ENCODE measurements at places on chromosomes 12 and 14.

- DNase-seq = no peak
Measured at GRCh38 chr12:38137716-38138115, 178.9 kb upstream of the ALG10B start.

DNA sequence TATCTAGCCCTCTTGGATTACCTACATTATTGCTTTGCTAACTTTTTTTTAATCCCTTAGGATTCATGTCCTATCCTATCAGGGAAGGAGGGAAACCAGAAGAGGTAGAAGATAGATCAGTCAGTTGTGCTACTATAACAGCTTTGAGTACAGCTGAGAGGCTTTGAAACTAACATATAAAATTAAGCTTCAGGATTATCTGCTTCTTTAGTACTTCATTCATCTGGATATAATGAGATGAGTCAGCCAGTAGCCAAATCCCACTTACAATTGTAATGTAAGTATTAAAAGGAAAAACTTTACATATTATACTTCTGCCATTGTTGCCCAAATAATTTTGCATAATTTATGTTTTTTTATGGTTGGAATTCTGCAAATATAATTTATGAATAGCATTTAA, 33.4 kb upstream of the ANO6 start:
- no peak for DNase-seq

DNA sequence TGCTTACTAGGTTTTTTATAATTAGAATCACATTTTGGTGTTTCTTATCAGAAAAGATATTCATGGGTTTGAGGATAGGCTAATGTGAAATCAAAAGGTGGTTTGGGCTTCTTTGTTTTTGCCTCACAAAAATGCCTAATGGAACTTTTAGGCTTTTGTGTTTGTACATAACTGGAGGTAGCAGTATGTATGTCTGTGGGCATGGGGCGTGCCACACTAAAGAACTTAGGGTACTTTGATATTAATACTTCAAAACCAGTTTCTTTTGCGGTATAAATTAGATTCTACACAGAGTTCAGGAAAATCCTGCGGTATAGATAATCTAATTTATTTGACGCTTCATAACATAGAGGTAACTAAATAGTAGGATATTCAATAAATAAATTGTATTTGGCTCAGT, 1.9 kb downstream of the ETV6 start:
- no peak for DNase-seq

DNA sequence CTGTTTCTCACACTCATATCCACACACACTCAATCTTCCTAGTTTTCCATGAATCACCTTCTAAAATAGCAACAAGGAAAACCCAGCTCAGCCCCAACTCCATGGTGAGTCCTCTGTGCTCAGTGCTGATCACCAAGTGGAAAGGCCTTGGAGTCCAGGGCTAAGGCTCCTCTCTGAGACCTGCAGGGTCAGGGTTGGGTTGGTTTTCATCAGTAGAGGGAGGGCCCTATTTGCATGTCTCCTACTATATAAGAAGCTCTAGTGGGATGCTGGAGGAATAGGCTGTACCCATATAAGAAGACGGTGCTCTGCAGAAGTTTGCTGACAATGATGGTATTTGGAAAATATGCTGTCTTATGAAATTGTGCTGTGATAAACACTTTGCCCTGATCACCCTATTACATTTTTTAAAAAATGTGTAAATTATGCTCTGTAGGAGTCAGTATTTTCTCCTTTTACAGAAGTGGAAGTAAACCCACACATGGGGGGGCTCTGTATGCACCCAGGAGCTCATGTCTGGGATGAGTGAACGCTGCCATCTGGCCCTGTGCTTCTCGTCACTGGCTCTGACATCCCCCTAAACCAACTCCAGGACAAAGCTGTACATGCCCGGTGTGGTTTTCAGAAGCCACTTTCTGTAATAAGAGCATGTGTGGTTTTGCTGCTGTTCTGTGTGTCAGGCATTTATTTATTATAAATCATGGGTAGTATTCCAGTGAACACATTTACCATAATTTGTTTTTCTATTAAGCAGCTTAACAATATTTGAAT, 536.3 kb downstream of the TMEM121 start:
- DNase-seq = no peak

GRCh38 chr14:105483300-105484068, 3.2 kb upstream of the CRIP1 start:
- DNase-seq = no peak

DNA sequence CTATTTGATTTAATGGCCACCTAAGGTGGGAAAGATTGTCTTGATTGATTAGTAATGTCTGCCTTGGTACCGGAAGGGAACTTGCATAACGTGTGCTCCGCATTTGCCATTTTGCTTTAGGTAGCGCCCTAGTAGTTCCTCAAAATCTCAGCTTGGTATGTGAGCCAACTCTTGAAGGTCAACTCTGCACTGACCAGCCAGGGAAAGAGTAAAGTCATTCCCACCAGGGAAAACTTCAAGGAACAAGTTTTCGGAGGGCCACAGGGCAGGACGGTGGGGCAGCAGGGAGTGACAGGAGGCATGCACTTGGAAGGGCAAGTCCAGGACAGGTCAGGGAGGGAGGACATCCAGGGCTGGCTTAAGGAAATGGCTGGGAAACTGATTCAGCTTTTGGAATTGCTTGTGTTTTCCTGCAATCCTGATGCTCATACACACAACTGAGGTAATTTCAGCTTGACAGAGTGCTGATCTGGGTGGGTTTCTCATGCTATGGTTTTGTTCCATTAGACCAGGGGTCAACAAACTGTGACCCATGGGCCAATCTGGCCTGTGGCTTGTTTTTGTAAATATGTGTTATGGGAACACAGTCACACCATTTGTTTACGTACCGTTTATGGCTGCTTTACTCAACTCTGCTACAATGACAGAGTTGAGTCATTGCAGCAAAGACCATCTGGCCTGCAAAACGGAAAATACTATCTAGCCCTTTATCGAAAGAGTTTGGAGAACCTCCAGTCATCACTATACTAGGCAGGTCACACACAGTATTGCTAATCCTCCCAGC, 184.5 kb downstream of the RBM19 start:
- DNase-seq = no peak

- DNase-seq = no peak
Measured at GRCh38 chr12:56150563-56150962, 1.8 kb upstream of the MYL6B start.

GRCh38 chr14:77862154-77862786, 62.4 kb downstream of the ADCK1 start:
- DNase-seq = peak; percentile 75

DNA sequence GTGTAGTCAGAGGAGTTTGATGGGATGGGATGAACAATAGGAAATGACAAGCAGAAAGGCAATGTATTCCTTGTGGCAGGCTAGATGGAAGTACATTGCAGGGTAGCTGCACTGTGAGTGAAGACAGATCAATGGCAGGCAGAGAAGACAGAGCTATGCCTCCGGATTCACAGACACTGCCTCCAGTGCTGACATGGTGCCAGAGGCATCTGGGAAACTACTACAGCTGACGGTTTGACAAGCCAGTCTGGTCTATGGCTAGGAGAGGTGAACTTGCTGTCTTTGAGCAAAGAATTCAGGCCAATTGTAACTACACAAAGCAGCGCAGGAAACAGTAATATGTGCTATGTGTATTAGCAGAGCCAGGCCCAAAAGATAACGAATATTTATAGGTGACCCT, 193.5 kb downstream of the DIO2 start:
- DNase-seq = no peak

- DNase-seq = no peak
Measured at GRCh38 chr14:42112108-42112507, 505.4 kb downstream of the LRFN5 start.

- no peak for DNase-seq
Measured at GRCh38 chr12:69512820-69513219, 42.6 kb downstream of the FRS2 start.

DNA sequence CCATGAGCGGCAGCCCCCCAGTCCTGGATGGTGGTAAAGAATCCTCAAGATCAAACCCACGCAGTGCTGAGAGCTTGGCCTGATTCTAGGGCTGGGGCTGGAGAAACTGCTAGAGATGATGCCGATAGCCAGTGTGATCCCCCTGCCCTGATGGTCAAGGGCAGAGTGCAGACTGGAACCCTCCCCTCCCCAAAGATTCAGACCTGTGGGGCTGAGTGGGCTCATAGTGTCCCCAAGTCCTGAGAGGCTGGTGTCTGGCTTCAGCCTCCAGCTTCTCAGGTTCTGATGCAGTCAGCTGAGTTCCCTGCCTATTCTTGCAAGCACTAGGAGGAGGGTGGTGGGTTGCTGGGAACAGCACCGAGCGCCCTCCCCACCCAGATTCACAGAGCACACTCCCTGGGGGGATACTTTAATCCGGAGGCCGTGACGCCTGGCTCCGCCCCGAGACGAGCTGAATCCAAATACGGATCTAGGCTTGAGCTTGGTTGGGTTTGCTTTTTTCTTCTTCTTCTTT, 11.9 kb downstream of the RHOF start:
- DNase-seq = no peak

- no peak for DNase-seq
Measured at GRCh38 chr12:53118751-53119300, 15.5 kb downstream of the SOAT2 start.

DNA sequence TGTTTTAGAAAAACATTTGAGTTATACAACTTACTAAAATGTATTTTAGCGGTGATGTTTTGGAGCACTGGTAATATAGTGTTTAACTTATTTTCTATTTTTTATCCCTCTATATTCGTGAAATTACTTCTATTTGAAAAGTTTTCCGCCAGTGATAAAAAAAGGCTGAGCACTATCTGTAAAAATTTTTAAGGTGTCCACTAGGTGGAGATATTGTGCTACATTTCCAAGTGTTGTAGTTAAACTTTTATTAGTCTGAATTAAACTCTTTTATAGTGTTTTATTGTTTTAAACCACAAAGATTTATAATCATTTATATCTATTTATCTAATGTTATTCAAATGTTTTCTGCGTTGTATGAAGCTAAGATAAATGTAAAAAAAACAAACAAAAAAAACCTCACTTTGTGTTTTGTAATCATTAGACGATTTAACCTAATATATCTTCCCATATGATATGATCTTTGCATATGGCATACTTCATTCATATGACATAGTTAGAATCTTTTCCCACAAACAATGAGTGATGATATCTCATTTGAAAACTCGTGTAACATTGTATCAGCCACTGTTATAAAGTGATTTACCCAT, 11.8 kb downstream of the ALG10B start:
- DNase-seq = no peak

DNA sequence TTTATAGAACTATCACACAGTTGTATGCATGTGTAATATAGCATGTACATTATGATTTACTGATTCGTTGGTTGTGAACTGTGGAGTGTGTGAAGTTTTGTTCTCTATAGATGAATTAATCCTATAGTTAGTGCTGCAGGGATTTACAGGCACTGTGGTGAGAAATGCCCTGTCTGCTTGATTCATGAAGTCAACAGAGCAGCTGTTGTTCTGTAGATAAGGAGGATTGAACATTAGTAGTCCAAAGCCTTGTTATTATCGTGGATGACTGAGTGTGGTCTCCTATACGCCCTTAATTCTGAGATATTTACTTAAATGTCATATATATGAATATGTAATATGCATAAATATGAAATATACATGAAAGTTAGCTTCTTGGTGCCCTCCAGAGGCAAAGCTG, 98.3 kb downstream of the DNAH10 start:
- DNase-seq = no peak

- DNase-seq = no peak
Measured at GRCh38 chr12:2764398-2764797, 30.4 kb upstream of the FKBP4 start.

DNA sequence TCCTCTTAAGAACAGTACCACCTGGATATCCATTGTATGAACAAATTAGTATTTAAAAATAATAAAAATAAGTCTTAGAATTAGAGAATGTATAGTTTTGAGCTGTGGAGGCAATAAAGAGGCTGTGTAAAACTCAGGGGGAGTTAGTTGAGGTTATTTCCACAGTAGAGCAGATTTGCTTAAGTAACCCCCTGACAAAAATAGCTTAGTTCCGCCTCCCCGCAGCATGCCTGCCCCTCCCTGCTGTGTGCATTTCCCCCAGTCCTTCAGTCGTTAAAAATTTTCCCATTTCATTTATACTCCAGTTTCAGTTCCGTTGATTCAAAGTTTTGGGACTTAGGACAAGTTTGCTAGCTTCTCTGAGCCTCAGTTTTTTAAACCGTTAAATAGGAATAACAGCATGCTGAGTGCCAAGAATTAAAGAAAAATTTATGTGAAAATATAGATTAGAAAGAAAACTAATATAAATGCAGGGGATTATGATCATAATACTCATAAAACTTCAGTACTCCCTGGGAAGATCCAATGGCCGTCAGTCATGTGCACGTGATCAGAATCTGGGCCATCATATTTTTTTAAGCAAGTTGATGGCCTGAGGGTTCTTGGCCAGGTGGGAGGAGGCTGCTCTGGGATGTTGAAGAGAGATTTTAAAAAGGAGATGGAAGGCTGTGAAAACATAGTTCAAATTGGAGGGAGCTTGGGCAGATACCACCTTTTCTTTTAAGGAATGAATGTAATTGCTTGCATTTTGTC, 14.5 kb upstream of the SLC38A2 start:
- DNase-seq = peak; percentile 53

- no peak for DNase-seq
Measured at GRCh38 chr14:39984323-39984722, 552.1 kb upstream of the FBXO33 start.

GRCh38 chr12:86389949-86390348, 133.8 kb upstream of the MGAT4C start:
- DNase-seq = no peak
